ENCODE measurements at places on chromosomes 7 and 10. TPM values are rescaled to one million over a fixed set of nuclear protein-coding genes. Genes with fewer than 3 reads are reported as not detected.

SPDYE1 gene
- not detected for total RNA-seq

ACTR3C gene
- 0.11 TPM for total RNA-seq

GRCh38 chr7:75055155-75055554 is 18.4 kb downstream of the RCC1L start:
- H3K27me3 ChIP-seq: no peaks in the 10 kb centered on the region
- peak overlapping the region; percentile 81 for H3K27ac ChIP-seq
- H3K36me3 ChIP-seq: peaks cover 52% of the 10 kb centered on the region
- H3K4me1 ChIP-seq: peaks cover 10% of the 10 kb centered on the region
- no peak for DNase-seq

DNA sequence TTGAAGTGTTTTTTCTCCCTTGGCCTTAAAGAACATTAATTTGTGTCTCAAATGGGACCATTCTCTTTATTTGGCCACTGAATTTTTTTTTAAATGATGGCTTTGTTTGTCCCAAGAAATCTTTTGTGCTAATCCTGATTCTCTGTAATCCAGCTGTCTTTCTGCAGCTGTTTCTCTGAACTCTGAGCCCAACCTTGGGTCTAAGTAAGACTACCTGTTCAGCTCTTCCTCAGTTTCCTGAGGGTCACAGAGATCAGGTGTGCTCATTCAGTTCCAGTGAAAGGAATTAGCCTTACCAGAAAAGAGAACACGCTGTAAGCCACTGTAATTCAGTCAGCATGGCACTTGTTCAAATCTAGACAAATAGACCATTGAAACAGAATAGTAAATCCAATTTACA is 94.2 kb downstream of the ANKIB1 start:
- H3K36me3 ChIP-seq: peaks cover 21% of the 10 kb centered on the region
- H3K27me3 ChIP-seq: no peaks in the 10 kb centered on the region
- no peaks in the 10 kb centered on the region for H3K4me1 ChIP-seq
- DNase-seq: no peak
- H3K27ac ChIP-seq: no peak overlapping the region
- no peak overlapping the region for H3K4me3 ChIP-seq

DNA sequence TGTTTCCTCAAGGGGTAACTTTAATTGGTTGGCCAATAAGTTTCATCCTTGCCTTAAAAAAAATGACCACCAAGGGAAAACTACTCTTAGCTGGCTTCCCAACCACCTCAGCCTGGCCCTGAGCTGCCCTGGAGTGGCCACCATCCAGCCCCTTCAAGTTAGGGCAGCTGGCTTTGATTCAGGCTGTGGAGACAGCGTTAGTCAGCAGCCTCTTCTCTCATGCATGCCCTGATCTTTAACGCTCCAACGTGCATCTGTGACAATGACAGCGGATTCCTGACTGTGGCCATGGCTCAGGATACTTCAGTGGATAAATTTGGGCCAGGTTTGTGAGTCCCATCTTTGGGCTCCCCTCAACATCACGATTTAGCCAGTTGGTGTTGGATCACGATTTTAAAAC is 111.6 kb downstream of the RBM20 start:
- DNase-seq: no peak
- H3K4me3 ChIP-seq: no peak overlapping the region
- H3K36me3 ChIP-seq: no peaks in the 10 kb centered on the region
- peaks cover 4% of the 10 kb centered on the region for H3K4me1 ChIP-seq
- H3K27me3 ChIP-seq: no peaks in the 10 kb centered on the region
- no peak overlapping the region for H3K27ac ChIP-seq

- no peaks in the 10 kb centered on the region for H3K36me3 ChIP-seq
- peak overlapping the region; percentile 72 for H3K4me3 ChIP-seq
- peak overlapping the region; percentile 22 for H3K27ac ChIP-seq
- DNase-seq: no peak
- no peaks in the 10 kb centered on the region for H3K27me3 ChIP-seq
These were observed 9.7 kb upstream of the ANKRD7 start for GRCh38 chr7:118214833-118215182.

- no peaks in the 10 kb centered on the region for H3K27me3 ChIP-seq
- H3K4me3 ChIP-seq: no peak overlapping the region
- no peaks in the 10 kb centered on the region for H3K4me1 ChIP-seq
- H3K27ac ChIP-seq: no peak overlapping the region
- DNase-seq: no peak
These were observed 116.0 kb downstream of the NPTX2 start for GRCh38 chr7:98733036-98733435.

Measured in ascending aorta (tissue), 2 donors.